Aorta (tissue), 5 donors: ENCODE measurements at places on chromosomes 12 and 14. TPM values are rescaled to one million over a fixed set of nuclear protein-coding genes. Genes with fewer than 3 reads are reported as not detected.

- DNase-seq = no peak
Measured at GRCh38 chr12:104652910-104653309, 196.2 kb downstream of the CHST11 start.

DNA sequence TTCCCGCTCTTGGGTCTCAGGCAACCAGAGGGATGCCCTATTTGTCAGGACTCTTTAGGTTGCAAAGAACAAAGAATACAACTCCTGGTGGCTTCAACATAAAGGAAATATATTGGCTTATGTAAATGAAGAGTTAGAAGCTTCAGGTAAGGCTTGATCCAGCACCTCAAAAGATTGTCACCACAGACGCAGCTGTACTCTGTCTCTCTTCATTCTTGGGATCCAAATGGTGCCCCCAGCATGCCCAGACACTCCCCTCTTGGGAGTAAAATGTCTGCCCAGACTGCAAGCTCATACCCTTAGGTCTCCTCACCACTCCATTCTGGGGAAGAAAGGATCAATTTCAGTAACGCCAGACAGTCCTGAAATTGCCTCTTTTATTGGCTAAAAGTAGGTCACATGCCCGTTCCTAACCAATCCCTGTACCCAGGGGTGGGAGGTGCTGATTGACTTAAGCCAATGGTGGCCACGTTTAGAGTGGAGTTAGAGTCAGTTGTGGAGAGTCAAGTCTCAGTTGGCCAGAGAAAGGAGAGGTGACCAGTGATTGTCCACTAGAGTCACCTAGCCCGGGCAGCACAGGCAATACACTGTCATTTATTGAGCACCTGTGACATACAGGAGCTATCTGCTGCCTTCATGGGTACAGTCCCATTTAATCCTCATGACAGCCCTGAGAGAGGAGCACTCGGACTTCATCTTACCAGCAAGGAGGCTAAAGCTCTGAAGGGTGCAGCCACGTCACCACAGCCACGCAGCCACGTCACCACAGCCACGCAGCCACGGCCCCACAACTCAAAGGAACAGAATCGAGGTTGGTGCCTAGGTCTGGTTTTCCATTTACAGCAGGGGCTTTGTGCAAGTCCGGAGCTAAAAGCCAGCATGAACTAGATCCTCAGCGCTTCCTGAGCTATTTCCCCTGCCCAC is 19.7 kb upstream of the BEGAIN start:
- DNase-seq = no peak

GRCh38 chr14:81990312-81990761 is 456.7 kb upstream of the SEL1L start:
- no peak for DNase-seq

PAH gene
- not detected for total RNA-seq

DNA sequence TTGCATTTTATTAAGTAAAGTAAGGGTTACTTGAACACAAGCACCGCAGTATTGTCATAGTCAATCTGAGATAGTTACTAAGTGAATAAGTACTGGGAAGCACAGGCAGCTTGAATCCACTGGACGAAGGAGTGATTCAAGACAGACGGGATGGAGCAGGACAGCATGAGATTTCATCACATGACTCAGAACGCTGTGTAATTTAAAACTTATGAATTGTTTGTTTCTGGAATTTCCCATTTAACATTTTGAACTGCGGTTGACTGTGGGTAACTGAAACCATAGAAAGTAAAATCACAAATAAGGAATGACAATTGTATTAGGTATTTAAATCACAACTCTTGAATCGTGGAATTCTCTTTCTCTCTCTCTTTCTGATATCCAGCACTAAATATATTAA is 1630.4 kb upstream of the SEL1L start:
- DNase-seq = no peak

DNA sequence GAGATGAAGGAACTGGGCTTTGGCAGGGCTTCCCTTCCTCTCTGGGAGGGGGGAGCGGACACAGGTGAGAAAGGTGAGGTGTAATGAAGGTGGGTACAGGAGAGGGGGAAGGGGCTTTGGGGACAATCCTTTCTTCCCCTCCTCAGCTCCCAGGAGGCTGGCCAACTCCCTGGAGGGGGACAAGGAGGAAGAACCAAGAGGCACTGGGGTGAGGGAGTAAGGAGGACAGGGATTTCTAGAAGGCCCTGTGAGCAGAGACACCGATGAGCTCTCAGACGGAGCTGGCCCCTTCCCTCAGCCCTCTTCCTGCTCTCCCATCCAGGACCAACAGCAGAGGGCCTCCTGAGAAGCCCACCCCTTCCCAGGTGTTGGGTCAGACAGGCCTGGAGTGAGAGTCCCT is 53.4 kb downstream of the PLEKHG3 start:
- DNase-seq = peak; percentile 59

EXOC3L4 gene
- total RNA-seq = 4.8 TPM

MSRB3 gene
- total RNA-seq = 298 TPM

CCDC184 gene
- 2.2 TPM for total RNA-seq

GLIPR1 gene
- 152 TPM for total RNA-seq

DNA sequence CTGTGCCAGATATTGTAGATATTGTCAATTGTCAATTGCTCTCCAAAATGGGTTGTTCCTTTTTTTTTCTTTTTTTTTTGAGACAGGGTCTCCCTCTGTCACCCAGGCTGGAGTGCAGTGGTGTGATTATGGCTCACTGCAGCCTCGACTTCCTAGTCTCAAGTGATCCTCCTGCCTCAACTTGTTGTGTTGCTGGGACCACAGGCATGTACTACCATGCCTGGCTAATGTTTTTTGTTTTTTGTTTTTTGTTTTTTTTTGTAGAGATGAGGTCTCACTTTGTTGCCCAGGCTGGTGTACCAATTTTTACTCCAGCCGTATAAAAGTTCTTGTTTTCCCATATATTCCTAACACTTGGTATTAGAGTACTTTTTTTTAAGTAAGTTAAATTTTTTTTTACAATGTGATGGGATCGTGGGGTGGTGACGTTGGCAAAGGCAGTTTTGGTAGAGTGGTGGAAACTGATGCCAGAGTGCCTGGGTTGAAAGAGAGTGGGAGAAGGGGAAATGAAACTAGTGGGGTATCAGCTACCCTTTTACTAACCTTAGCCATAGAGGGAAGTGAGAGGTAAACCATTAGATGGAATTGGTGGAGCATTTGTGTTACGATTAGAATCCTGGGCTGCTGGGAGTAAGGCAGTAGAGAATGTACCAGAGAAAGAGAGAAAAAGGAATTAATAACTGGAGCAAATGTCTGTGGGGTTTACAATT is 33.0 kb upstream of the CFAP54 start:
- no peak for DNase-seq

DNA sequence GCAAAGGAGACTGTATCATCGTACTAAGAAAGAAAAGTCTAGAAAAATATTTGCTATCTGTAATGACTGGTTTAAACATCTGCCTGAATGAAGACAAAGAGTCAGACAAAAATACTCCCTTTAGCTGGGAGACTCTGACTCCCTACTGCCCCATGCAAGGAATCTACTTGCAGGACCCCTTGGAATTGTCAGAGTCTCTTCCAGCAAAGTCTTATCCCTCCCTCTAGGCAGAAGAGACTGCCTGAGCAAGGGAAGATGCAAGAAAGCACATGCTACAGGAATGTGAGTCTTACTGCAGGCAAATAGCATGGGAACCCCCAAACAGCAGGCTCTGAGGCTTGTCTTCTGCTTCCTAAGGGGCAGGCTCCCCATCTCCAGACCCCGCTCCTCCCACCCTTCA is 154.0 kb downstream of the KCNA5 start:
- no peak for DNase-seq

- peak; percentile 44 for DNase-seq
Measured at GRCh38 chr12:107320929-107321631, 227.7 kb upstream of the CRY1 start.

GRCh38 chr14:101845896-101846295 is 84.4 kb downstream of the PPP2R5C start:
- DNase-seq = no peak

GRCh38 chr12:130846369-130846768 is 7.3 kb upstream of the STX2 start:
- no peak for DNase-seq

- no peak for DNase-seq
Measured at GRCh38 chr12:57625261-57626032, 7.6 kb downstream of the B4GALNT1 start.

SMCO2 gene
- total RNA-seq = 0.52 TPM

- no peak for DNase-seq
Measured at GRCh38 chr14:51138404-51139103, 43.6 kb upstream of the TRIM9 start.

CCNB1IP1 gene
- 50.9 TPM for total RNA-seq

- DNase-seq = peak; percentile 31
Measured at GRCh38 chr12:54004063-54004840, 4.3 kb downstream of the HOXC9 start.

DNA sequence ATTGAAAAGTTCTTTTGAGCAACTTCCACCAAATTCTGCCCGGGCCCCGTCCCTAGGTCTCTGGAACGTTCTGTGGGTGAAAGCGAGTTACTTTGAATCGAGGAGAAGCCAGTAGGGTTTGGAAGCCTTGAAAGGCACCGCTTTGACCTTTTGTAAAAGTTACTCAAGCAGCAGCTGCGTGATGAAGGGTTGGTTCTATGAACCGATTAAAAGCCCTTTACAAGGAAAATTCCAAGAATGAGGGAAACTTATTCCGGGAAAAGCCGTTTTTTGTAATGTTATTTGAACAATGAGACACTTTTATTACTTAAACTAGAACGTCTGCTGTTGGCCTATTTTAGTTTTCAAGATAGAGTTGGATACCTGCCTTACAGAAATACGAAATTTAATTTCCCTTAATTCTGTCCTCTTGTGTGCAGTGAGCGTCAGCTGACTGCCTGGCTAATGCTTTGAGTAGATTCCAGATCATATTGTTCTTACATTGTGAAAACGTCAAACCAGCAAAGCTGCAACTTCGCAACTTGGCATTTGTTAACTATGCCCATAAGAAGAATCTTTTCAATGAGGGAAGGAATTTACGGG is 906 bp downstream of the LARP4 start:
- DNase-seq = no peak

PROX2 gene
- not detected for total RNA-seq

SPSB2 gene
- 4.2 TPM for total RNA-seq
